ENCODE measurements at places on chromosomes 5 and 9.

- no peak for DNase-seq
Observed at GRCh38 chr9:121067640-121068039, 7.1 kb upstream of the CNTRL start.

- DNase-seq, result no peak
Observed at GRCh38 chr9:95049761-95050160, 267.7 kb downstream of the FANCC start.

- no peak for DNase-seq
Observed at GRCh38 chr5:124071039-124071438, 559.1 kb downstream of the CSNK1G3 start.

DNA sequence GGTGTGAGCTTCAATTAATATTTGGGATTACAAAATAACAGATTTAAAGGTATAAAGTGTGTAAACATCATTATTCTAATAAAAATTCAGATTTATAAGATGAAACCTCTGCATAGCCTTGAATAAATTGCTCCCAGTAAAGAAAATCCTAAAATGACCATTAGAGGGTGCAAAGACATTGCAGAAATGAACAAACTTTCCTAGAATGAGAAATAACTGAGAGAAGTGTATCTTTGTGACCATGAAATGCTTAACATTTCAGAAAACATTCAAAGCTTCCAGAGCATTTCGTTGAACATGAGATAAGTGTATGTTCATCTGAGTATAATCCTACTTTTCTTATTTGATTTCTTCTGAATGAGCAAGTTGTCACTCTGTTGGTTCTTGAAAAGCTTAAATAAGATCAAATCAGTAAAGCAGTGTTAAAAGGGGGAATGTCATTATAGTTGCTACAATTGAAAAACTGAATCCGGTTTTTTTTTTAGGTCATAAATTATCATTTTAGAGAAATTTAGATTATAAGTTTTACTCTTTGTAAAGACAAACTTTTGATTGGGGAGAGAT lies 24.7 kb upstream of the NUDT12 start:
- DNase-seq, result no peak

- no peak for DNase-seq
Observed at GRCh38 chr5:74244406-74244805, 396.1 kb downstream of the ENC1 start.

DNA sequence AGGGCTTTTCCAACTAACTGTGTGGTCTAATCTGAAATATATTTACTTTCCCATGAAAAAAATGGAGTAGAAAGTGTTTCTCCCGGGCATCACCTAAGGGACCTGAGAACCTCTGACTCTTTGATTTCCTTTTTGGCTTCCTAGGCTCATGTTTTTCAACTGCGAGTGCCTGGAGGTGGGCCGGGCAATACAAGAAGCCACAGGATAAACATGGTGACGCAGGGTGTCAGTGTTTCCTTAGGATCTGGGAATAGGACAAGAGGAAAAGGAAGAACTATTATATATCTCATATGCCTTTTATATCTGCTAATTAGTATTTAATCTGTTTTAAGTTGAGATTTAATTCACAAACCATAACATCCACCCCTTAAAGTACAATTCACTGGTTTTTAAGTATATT lies 11.4 kb upstream of the LECT2 start:
- no peak for DNase-seq

GRCh38 chr9:34610434-34611206 lies 1.3 kb downstream of the RPP25L start:
- DNase-seq, result no peak

GRCh38 chr9:113886933-113887332 lies 10.8 kb downstream of the ZNF618 start:
- DNase-seq, result no peak

DNA sequence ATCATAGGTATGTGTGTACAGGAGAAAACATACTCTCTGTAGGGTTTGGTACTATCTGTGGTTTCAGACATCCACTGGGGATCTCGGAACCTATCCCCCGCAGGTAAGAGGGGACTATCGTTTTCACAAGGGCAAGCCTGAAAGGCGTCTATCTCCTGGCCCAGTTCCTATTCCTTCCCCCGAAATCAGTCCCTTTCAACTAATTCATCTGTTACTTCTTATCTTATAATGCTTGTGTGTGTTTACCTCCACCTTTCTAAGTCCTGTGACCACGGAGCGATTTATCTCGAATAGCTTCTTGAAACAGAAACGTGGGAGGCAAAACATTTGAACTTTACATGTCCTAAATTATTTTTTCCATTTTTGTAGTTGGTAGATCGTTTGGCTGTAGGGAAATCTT lies 11.4 kb downstream of the ABO start:
- no peak for DNase-seq

DNA sequence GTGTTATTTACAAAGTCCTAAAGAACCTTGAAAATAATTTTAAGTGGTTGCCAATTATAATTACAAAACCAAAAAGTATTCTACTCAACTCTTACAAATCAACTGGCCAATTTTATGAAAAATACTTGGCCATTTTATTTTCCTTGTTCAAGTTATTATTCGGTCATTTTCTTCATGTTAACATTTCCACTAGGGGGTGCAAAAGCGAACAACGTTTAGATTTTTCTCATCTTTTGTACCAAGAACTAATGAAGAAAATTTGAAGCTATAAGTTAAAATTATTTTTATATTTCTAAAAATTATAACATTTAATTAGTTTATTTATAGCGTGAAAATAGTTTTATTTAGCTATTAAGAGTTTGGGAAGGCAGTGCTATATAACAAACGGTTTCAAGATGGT lies 1453.3 kb downstream of the MAT2B start:
- DNase-seq, result no peak

DNA sequence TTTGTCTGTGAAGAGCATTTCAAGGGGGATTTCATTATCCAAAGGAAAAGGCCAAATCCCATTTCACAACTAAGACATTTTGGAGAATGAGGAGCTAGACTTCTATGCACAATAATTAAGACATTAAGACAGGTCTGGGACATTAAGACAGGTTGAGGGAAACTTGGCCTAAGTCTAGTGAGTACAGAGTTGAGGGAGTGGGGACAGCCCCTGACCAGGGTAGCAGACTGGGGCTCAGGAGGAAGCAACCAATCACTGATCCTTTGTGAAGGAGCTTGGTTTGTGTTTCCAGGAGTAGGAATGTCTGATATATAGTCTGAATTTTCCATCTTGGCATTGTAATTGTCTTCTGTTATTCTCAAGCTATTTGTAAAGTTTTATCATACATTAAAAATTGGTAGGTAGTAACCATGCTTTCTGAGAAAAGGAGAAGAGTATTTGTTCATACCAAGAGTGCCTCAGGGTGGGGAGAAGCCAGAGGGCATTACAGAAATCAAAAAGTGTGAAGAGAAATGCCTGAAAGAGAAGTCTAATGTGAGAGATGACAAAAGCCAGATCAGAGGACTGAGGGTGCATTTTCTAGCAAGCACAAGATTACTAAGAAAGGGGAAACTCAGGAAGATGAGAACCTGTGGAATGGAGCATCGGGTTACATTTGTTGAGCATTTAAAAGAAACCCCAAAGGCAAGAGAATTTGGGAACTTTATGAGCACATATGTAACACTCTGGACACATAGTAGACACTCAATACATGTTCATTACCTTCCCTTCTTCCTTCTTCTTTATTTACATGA lies 189.3 kb upstream of the PIK3R1 start:
- no peak for DNase-seq

GRCh38 chr5:93130624-93131490 lies 450.2 kb downstream of the NR2F1-AS1 start:
- DNase-seq, result no peak

- DNase-seq, result no peak
Observed at GRCh38 chr9:113886466-113886865, 10.4 kb downstream of the ZNF618 start.

DNA sequence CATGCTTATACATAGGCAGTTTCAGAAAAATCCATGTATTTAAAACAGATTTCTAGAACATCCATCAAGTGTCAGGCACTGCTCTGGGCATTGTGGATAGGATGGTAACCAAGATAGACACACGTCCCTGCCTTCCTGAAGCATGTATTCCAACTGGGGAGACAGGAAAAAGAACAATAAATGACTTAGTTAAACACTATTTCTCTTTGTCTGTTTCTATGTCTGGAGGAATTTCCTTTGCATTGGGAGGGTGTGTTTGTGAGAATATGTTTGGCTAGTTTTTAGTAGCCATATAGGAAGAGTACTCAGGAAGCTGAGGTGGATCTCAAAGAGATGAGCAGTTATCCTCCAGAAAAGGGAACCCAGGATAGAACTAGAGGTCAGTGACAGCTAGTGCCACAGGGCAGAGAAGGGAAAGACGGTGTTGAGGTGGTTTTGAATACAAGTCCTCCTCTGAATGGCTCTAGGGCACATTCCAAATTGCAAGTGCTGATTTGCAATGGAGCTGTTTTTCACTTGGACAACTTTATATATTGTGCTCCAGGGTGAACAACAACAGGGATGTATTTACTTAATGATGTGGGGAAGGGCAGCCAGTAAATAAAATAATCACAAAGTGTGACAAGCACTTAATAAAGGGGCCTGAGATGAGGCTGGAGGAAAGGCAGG lies 144.7 kb upstream of the SHB start:
- no peak for DNase-seq

DNA sequence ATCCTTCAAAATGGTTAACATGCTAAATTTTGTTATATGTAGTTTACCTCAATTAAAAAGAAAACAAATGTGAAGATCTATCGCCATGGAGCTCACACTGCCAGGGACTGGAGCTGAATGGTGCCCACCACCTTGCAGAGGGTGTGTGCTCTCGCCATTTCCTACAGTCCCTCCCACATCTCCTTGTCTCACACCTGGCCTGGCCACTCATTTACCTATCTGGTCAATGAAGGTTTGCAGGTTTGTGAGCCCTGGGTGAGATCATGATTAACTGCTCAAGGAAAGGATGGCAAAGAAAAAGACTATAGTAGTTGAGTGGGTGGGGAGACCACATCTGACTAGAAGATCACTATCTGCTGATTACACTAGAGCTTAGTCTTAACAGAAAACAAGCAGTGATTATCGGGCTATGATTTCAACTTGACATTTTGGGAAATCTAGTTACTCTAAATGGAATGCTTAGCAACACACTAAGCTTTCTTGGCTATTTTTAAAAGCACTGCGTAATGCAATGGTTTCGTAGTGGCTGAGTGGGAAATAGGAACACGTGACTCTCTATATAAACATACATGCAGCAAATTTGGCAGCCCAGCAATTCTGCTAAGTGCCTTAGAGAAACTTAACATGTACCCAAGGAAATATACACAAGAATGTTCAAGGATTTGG lies 27.3 kb downstream of the PUM3 start:
- peak; percentile 86 for DNase-seq

DNA sequence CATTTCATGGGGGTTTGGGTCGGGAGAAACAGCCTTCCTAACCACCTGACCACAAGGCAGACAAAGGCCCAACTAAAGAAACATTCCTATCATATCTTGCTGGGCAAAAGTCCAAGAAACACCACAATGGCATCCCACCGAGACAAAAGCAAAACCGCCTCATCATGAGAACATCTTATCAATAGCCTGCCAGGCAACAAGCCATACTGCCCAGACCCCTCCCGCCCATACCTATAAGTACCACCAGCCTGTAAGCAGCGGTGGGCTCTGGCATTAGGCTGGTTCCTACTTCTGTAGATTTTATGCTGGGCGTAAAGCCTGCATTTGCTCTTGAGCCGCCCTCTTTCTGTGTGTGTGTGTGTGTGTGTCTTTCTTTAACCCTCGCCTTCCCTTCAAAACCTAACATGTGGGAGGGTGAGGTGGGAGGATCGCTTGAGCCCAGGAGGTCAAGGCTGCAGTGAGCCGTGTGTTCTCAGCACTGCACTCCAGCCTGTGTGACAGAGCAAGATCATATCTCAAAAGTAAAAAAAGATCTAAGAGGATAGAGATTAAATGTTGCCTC lies 56.9 kb downstream of the PDE6A start:
- peak; percentile 10 for DNase-seq

GRCh38 chr9:103731541-103731940 lies 362.6 kb upstream of the SMC2 start:
- DNase-seq, result no peak

GRCh38 chr5:141623186-141623585 lies 4.4 kb upstream of the DIAPH1 start:
- no peak for DNase-seq

- DNase-seq, result no peak
Observed at GRCh38 chr9:74379718-74380117, 117.4 kb upstream of the RORB start.

DNA sequence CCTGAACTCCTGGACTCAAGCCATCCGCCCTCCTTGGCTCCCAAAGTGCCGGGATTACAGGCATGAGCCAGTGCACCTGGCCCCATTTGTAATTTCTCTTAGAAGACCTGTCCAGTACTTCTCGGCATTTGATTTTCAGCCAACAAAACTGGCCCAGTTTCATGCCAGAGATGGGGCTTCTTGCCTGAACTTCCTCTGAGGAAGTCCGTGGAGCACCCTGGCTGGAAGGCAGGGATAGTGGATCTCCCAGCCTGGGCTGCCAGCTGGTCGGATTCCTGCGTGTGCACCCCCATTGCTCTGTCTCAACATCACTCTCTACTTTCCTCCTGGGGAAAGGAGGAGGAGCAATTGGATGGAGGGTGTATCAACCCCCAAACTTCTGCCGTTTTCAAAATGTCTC lies 39.0 kb downstream of the FAM78A start:
- no peak for DNase-seq

- no peak for DNase-seq
Observed at GRCh38 chr5:173940269-173940668, 48.7 kb upstream of the C5orf47 start.

DNA sequence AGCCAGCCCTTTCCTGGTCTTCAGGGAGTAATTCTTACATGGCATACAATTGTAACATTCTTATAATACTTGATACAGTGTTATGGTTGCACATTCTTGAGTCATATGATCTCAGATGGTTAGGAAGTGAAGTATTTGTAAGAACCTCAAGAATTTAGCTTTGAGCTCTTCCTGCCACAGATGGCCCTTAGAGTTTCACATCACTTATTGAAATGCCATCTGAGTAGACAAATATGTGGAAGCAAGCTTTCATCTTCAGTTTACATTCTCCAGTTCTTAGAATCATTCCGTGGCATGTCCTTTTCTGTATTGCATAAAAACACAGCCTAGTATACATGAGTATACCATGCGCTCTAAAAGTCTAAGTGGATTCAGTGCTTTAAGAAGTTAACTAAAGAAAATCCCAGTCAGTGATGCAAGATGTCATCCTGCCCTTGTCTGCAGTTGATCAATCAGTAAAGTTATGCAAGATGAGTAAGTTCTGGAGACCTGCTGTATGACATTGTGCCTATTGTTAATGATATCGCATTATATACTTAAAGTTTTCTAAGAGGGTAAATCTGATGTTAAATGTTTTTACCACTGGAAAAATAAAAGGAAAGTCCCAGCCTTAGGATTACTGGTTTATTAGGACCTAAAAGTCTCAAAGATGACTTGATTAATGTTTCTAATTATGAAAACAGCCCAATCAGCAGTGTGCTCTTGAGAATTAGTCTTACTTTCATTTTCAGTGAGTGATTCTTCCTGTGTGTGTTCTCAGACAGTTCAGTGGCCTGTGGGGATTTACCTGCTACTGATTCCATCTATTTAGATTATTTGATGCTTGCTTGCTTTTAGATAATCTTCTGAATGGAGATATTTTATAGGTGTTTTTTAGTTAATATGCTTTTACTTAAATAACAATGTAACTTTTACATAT lies 29.4 kb downstream of the RHOBTB3 start:
- peak; percentile 84 for DNase-seq

GRCh38 chr9:125850763-125851162 lies 103.6 kb downstream of the PBX3 start:
- DNase-seq, result no peak

All from AG09319 (cell line).